ENCODE measurements at places on chromosomes 5 and 9.
A peak's percentile ranks its signal among the peaks of the same experiment; 100 is the strongest.

- DNase-seq, result no peak
These were observed 504.4 kb downstream of the TLE4 start for GRCh38 chr9:80076162-80076561.

GRCh38 chr5:64595031-64595855 is 89.4 kb downstream of the RGS7BP start:
- no peak for DNase-seq

DNA sequence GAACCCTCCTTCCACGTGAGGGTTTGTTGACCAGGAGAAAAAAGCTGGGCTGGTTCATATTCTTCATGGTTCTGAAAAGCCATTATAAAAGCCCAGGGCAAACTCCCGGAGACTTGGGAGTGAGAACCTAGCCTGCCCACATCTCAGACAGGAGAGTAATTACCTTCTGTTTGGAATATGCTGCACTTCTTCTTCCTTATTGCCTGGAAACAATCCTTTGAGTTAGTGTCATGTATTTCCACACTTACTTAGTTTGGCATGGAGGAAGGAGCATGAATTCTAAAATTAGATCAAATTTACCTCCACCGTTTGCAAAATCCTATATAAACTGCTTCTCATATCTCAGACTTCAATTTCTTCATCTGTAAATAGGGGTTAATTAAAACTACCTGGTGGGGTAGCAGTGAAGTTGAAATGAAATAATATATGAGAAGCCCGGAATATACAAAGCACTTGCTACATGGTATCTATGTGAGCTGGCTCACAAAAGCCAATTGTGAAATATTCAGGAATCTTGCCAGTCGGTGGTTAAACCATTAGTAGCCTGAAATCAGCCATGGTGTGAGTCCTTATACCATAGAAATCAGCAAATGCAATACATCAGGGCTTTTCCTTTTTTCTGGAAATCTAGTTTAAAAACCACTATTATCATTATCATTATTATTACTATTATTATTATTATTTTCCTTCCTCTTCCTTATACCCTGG is 140.0 kb upstream of the RAD23B start:
- no peak for DNase-seq

GRCh38 chr5:28862860-28863196 is 1824.4 kb upstream of the CDH9 start:
- DNase-seq, result no peak

GRCh38 chr9:133351908-133352634 is 4.1 kb downstream of the RPL7A start:
- peak; percentile 39 for DNase-seq

DNA sequence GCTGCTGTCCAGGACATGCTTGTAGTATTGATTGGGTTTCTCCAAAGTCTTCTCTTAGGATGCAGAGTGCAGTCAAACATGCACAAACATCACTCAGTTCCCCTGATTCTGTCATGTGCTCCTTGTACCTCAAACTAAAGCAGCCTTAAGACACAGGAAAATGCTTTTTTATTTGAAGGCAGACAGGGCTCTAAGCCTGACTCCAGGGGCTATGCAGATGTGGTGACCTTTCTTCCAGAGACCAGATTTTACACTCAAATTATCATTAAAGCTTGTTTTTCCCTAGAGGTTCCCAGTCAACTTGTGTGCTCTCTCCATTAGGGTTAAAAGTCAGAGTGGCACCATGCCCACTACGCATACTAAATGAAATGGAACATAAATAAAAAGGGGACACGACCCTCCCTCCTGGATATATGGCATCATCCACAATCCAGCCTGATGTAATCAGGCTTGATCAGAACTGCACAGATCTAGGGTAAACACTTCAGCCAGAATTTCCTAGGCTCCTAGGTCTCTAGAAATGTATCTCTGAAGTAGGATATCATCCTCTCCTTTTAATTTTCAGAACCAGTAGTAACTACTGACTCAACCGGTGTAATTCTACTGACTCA is 771.1 kb downstream of the NR2F1-AS1 start:
- DNase-seq, result peak; percentile 1

DNA sequence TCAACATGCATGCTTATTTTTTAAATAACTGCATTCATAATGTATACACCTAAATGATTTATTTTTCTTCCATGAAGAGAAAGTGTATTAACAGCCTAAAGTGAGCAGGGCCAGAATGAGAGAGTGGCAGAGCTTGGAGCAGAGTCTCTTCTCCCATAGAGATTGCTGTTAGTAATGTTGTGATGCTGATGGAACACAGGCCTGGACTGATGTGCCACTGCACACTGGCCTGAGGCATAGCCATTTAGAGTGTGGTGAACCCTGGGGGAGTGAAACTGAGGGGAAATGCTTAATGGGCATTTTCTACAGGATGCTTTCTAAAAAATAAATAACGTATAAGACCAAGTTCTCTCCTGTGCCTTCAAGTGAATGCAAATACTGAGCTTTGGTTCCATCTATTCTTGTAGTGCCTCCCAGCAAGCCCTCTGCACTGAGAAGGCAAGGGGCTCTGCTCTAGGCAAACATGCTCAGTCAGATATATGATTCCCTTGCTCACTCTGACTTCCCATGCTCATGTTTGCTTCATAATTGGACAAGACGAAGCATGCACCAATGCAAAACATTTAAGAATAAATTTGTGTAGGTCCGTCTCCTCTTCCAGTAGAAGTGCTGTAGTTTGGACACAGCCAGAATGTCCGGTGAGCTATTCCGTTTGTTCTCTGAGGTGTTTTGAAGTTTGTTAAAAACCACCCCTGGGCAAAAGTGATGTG is 185.7 kb downstream of the PBX3 start:
- no peak for DNase-seq

GRCh38 chr5:138449501-138450239 is 10.8 kb downstream of the REEP2 start:
- DNase-seq, result peak; percentile 56

GRCh38 chr5:72556351-72557166 is 49.3 kb upstream of the ZNF366 start:
- DNase-seq, result peak; percentile 56

- DNase-seq, result no peak
These were observed 81.2 kb upstream of the NAA35 start for GRCh38 chr9:85859765-85860164.

DNA sequence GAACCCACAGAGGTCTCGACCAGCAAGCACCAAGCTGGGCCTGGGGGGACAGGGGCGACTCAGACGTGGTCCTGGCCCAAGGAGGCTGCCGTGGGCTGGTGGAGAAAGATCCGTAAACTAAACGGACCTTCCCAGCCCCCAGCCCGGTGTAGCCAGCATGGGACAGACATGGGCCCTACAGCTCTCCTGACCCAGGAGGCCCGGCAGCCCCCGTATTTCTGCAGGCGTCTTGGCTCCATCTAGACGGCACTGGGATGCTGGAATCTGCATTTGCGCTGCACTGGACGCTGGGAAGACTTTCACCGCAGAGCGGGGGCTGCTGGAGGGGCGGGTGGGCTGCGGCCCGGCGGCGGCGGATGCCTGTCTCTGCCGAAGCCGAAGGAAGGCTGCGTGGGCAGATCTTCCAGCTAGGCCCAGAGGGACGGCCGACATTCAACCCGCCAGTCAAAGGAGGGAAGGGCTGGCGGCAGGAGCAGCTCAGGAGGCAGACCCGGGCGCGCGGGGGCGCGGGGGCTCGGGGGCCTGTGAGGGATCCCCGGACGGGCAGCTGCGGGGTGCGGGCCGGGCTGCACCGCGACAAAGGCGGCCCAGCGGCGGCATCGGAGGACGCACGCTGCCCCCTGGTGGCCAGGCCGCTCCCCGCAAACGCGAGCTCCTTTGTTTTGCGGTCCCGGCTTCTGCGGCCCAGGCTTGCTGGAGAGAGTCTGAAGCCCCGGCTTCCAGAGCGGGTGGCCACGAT is 266.2 kb downstream of the NSG2 start:
- no peak for DNase-seq

GRCh38 chr5:143676802-143677201 is 135.2 kb upstream of the HMHB1 start:
- DNase-seq, result no peak

- DNase-seq, result no peak
These were observed 384.7 kb downstream of the BNC2 start for GRCh38 chr9:16485575-16486321.

- no peak for DNase-seq
These were observed 300.2 kb downstream of the FBXL17 start for GRCh38 chr5:108081707-108082106.

GRCh38 chr5:60503771-60504170 is 196.2 kb downstream of the DEPDC1B start:
- no peak for DNase-seq

DNA sequence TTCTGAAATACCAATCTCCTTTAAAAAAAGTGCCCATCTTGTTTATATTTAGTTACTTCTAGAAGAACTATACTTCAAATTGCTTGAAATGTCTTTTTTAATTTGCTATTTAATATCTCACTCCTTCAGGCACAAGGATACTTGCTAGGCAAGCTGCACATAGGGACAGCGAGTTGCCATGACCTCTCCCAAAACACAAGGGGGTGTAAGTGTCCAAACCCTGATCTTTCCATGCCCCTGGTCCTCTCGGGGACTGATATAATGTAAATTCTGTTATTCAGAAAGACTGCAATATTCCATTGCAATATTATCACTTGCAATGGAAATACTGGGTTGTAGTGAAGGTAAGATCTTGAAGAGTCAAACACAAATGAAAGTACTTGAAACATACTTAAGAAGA is 480.4 kb downstream of the CETN3 start:
- no peak for DNase-seq

DNA sequence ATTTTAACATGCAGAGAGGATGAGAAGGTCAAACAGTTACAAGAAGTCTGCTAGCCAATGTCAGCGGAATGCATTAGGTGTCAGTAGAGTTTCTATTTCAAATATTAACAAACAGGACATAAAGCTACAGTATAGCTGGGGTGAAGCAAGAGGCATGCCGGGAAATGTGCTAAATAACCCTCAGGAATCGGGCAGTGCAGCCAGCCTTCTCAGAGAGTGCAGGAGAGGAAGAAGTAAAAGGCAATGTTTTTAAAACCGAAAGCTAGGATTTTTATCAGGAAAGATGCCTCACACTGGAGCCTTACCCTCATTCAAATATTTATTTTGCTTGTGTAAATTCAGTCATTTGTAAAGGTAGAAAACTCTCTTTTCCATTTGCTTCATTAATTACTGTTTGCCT is 59.1 kb upstream of the SH3GL2 start:
- no peak for DNase-seq

- no peak for DNase-seq
These were observed 21.7 kb upstream of the PCAT7 start for GRCh38 chr9:94533155-94533554.

GRCh38 chr9:132046456-132046855 is 33.2 kb downstream of the MED27 start:
- DNase-seq, result no peak

- DNase-seq, result no peak
These were observed 12.4 kb upstream of the SUB1 start for GRCh38 chr5:32572778-32573480.

GRCh38 chr5:151405334-151406160 is 41.9 kb upstream of the SLC36A1 start:
- no peak for DNase-seq

GRCh38 chr5:132138260-132138659 is 64.7 kb downstream of the CSF2 start:
- peak; percentile 35 for DNase-seq

DNA sequence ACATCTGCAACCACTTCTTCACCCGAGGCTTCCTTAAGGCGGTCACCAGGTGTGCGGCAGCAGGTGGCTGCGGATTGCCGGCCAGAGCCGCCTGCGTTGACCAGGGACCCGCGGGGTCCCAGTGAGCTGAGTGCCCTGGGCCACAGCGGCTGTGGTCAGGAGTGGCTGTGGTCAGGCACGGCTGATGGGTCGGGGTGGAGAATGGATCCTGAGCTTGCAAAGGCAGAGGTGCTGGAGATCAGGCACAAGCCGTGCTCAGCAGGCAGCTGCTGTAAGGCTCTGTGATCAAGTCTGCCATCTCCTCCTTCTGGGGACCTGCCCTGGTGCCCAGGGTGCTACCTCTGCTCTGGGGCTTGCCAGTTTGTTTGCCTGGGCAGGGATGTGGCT is 2.1 kb downstream of the UAP1L1 start:
- DNase-seq, result no peak

DNA sequence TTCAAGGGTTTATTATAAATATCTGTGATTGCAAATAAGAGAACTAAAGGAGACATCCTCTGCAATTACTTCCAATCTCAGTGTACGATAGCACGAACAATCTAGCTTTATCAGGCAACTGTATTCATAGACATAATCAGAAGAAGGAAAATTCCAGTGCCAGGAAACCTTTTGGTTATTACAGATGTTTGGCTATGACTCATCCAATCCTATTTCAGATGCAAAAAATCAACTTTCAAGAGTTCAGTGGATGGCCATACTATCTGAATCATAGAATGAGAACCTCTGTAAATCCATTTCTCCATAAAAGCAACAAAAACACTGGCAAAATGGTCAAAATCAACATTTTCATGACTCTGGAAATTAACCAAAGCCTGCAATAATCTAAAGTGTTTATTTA is 37.9 kb downstream of the GAS1 start:
- DNase-seq, result peak; percentile 31

GRCh38 chr5:39526914-39527477 is 102.2 kb upstream of the DAB2 start:
- DNase-seq, result no peak

DNA sequence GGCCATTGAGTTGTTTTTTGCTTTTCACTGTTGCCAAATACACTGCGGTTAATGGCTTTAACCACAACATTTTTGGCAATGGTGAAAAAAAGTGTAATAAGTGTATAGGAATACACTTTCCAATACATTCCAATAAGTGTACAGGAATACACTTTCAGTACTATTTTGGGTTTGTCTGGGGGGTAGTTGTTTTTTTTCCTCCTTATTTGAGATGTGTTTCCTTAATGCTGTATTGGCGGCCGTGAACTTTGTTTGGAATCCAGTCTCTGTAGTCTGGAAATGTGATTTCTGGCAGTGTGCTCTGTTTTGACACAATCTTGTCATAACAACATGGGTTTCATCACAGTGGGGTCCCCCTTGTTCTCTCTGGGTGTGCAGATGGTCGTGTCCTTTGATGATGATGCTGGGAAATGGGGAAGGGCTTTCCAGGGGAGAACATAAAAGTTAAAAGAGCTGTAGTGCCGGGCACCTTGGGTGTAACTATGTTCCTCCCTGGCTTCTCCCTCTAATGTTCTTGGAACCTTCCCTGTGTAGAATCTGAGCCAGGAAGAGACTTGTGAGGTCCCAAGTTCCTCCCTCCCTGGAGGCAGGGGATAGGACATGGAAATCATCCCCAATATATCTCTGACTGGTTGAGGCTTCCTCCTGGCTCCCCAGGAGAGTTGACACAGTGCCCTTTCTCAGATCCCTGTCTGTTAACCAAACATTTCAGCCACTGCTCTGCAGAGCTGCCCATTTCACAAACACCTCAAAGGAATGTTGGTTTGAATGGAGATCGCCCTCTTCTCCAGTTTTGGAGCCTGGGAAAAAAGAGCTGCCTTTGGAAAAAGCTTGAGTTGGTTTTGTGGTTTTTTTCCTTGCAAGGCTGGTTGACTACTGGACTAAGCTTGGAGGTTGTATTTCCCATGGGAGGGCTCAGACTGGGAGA is 44.8 kb downstream of the RCL1 start:
- no peak for DNase-seq

GRCh38 chr9:37426846-37427245 is 4.3 kb downstream of the GRHPR start:
- DNase-seq, result no peak
